ENCODE measurements at places on chromosomes 1 and 21. TPM values are rescaled to one million over a fixed set of nuclear protein-coding genes. Genes with fewer than 3 reads are reported as not detected.
A peak's percentile ranks its signal among the peaks of the same experiment; 100 is the strongest.

PDE4B gene
- total RNA-seq, result 29.5 TPM

RNU1-1 gene
- total RNA-seq, result not detected

SPRR2E gene
- total RNA-seq, result not detected

NUDT4B gene
- 64.9 TPM for total RNA-seq

DYNLT5 gene
- 0.26 TPM for total RNA-seq

FBLIM1 gene
- 103 TPM for total RNA-seq

TNNI3K gene
- total RNA-seq, result 0.70 TPM

RHD gene
- not detected for total RNA-seq

SCAF4 gene
- 6.1 TPM for total RNA-seq

KANK4 gene
- total RNA-seq, result 0.21 TPM

PDC gene
- total RNA-seq, result not detected

- DNase-seq, result no peak
These were observed 35.4 kb downstream of the TRIT1 start for GRCh38 chr1:39847940-39848339.

GRCh38 chr1:201409440-201409839 is 10.3 kb upstream of the LAD1 start:
- peak; percentile 19 for DNase-seq

DNA sequence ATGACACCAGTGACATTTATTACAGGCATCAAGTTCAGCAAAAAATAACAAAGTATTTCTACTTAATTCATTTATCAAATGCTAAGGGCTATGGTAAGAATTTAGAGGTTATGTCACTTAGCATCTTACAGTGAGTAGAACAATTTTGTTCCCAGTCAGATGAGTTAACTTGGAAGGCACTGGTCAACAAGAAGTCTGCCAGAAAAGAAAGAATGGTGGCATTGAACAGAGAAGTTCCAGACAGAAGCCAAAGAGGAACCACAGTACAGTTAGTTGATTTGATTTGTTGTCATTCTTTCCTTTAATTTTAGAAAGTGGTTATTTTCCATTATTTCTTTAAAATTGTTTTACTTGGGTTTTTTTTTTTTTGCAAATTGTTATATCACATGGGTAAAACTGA is 232.2 kb upstream of the PKN2 start:
- DNase-seq, result no peak

DNA sequence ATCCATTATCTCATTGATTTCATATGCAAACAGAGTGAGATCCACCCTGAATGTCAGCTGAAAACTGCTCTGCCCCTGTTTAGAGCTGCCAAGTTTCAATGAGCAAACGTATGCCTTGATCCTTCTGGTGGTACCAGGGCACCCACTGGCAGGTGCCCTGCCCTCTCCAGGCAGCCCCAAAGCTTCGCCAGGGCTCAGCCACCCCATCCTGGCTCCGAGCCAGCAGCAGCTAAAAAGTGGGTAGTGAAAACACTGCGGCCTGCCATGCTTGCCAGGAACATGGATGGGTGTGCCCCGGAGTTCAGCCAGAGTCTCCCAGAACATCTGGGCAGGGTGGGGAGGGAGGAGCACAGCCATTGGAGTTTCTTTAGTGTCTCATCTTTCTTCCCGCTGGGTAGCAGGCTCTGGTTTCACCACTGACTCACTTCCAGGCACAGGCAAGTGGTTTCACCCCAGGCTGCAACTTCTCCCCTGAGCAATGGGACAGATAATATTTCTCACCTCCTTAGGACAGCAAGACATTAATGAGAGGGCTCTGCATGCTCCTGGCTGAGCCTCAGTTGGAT is 8.1 kb upstream of the LMX1A start:
- no peak for DNase-seq

DNA sequence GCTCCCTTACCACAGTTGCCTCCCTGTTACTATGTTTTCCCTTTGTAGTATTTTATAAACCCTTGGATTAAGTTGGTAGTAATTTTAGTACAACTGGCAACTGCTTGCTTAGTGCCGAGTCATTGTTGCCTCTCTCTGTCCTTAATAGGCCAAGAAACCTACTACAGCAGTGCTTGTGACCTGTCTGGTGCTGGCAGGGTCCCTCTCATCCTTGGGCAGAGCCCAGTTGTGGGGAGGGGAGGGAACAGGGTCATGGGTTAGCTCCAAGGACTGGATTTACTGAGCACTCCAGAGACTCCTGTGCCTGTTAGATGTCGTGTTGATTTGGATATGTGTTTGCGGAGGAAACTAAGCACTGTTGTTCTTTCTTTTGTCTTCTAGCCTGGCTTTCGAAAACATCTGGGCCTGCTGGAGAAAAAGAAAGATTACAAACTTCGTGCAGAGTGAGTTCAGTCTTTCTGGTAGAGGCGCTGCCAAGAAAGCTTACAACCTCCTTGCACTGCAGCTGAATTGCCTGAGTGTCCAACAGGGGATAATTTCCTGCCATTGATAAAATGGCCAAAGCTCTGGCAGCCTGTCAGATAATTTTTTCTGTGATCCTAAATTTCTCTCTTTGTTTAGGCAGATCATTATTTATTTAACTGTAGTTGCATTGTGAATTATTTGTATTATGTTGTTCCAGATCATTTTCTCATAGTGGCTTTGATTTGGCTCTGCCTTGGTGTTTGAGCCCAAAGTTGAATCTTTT is 3.6 kb downstream of the UTP11 start:
- DNase-seq, result peak; percentile 83

DNA sequence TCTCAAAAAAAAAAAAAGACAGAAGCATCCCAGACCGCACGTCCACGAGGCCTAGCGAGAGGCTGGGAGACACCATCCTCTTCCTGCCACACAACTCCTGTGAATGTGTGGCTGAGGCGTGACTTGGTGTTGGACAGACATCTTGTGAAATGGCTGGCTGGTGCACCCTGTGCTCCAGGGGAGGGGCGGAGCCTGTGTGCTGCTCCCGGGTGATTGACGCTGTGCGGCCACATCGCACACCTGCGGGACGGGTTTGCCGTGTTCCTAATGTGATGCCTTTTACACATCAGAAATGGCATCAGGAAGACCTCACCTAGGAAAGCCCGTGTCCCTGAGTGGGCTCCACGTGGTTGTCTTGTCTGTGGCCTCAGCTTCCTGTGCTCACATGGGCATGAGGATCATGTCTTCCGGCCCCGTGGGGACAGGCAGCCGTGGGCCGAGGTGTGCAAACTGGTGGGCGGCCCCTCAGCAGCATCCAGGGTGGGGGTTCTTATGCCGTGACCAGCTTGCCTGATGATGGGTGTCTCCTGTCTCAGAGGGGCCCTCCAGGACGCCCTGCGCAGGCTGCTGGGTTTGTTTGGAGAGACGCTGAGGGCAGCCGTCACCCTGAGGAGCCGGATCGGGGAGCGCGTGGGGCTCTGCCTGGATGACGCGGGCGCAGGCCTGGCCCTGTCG is 64.4 kb downstream of the PCNT start:
- no peak for DNase-seq

DNA sequence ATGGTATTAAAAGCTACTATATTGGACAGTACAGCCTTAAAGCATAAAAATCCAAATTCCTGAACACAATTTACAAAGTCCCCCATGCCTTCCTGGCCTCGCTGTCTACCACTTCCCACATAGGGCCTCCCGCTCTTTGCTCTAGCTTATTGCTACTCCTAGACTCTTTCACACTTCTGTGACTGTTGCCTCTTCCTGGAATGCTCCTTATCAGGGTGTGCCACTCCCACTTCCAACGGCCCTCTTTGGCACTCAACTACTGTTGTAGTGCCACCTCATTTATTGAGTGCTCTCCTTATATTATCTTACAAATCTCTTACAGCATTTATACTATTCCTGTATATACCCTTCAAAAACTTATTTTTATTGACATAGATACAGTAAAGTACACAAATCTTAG is 4.8 kb downstream of the SARS1 start:
- DNase-seq, result no peak

DNA sequence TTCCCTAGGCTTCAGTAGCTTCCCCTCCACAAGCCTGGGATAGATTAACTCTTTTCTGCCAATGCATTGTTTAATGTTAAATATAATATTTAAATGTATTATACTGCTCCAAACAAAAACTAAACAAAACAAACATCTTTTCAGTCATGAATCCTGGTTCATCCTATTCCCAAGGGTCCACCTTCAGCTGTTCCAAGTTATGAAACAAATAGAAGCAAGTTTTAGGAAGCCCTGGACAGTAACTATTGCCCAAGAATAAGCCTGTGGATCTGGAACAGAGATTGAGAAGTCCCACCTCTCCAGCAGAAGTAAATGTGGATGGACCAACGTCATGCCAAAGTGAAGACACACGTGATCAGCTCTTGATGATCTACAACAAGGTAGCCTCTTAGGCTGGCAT is 408.1 kb downstream of the SETD4 start:
- peak; percentile 26 for DNase-seq

- DNase-seq, result peak; percentile 67
These were observed 32.3 kb downstream of the CD160 start for GRCh38 chr1:145751491-145752037.

GRCh38 chr21:41267346-41267745 is 49.3 kb upstream of the FAM3B start:
- DNase-seq, result no peak

GRCh38 chr1:55288245-55288644 is 73.1 kb upstream of the USP24 start:
- DNase-seq, result no peak

DNA sequence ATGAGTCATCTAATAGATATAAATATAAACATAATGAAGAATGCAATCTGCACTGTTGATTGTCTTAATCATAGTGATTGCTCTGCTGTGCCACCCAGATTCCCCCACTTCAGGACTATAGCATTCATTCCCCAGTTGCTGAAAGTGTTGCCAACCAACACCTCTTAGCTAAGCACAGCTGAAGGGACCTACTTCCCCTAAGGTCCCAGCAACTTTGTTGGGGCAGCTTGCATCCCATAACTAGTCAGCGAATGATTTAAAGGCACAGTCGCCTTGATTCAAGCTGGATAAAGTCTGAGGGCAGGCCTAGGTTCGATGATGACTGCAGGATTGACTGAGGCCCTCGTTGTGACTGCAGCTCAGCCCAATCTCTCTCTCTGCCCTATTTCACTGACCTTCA is 14.3 kb upstream of the RGS1 start:
- no peak for DNase-seq

GRCh38 chr21:46159841-46160656 is 4.7 kb upstream of the FTCD start:
- no peak for DNase-seq

DNA sequence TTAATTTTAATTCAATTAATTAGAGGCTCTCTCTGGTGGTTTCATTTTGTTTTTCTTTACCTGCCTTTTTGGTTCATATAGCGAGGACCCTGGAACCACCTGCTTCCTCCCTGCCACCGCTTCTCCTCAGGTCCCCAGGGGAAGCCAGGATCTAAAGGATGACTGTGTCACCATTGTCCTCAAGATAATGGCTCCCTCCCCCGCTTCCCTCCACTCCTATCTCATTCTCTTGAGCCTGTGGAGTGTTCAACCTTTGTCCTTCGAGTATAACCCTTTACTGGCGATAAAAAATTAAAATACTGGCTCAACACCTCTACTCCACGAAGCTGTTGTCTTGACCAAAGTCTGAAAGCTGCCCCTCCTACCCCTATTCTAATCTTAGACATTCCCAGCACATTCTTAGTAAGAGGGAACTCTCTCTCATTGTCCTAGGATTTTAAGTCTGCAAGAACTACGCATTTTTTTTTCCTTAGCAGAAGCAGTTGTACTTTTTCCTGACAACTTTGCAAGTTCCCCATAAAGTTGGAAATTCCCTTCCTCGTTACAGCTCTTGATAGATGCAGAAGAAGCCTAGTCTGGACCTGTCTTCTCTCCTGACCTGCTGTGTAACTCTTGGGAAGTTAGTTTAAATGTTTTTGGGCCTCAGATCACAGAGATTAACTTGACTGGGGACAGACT is 12.6 kb upstream of the MAPKAPK2 start:
- no peak for DNase-seq

- DNase-seq, result no peak
These were observed 15.4 kb downstream of the MRPS6 start for GRCh38 chr21:34088752-34089151.

- no peak for DNase-seq
These were observed 94.9 kb downstream of the DYRK1A start for GRCh38 chr21:37461479-37461878.

GRCh38 chr1:228416217-228416933 is at the start of gene TRIM17:
TRIM17 (minus strand) TSS chr1:228416861; CDS start chr1:228415072, 1,789 bp downstream.
- DNase-seq, result no peak

DNA sequence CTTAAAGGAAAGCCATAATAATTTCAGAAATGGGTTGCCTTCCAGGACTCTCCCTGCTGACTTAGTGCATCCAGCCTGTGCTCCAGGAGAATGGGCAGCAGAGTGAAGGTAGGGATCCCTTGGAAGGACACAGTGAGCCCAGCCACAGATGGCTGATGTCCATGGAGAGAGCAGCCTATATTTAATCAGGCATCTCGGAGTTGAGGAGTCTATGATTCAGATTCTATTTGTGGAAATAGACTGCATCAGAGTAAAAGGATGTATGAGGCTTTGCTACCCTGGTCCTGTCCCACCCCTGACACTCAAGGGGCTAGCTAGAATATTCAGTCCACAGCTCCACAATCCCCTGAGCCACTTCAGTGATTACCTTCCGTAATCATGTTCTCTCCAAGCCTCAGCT is 43.8 kb upstream of the PBX1 start:
- peak; percentile 29 for DNase-seq

DNA sequence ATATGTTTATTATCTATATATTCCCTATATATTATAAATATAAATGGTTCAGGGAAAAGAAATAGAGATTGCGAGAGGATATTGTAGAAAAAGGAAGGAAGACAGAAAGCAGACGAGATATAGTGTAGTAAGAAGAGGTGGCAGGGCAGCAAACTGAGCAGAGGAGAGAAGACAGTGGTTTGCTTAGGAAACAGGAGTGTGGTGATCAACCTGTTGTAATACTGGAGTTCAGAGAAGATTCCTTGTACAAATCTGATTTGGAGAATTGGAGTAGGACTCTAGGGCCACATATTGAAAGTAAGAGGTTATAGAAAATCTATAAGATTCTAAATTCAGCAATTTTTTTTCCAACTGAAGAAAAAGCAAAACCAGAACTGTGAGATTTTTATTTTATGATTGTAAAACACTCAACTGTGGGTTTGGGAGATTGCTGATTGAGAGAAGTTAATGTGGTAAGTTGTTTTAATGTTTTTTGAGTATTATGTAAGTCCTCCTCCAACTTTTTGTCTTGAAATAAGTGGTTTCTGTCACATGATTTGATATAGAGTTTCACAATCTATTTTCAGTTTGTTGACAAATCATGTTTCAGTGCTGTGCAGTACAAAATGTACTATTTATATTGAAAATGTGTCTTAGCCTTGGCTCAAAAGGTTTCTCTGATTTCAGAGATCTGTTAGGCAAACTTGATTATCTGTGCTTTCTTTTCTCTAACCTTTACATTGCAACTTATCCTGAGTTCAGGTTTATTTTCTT is 9.6 kb upstream of the AMY2B start:
- DNase-seq, result peak; percentile 37

- no peak for DNase-seq
These were observed 34.0 kb upstream of the PROX1 start for GRCh38 chr1:213953806-213954205.

- DNase-seq, result peak; percentile 58
These were observed 23.9 kb downstream of the DNAJC8 start for GRCh38 chr1:28208818-28209441.

- DNase-seq, result no peak
These were observed 112.2 kb upstream of the IPO9 start for GRCh38 chr1:201716742-201717135.

- no peak for DNase-seq
These were observed 7.7 kb upstream of the HPCA start for GRCh38 chr1:32878637-32879041.

Measured in myocyte (in vitro differentiated cells).